ENCODE measurements at places on chromosomes 7 and 10. TPM values are rescaled to one million over a fixed set of nuclear protein-coding genes. Genes with fewer than 3 reads are reported as not detected.

TLX1 gene
- total RNA-seq = not detected

- H3K4me3 ChIP-seq = no peak overlapping the region
- no peaks in the 10 kb centered on the region for H3K36me3 ChIP-seq
- DNase-seq = no peak
- no peak overlapping the region for H3K27ac ChIP-seq
- no peaks in the 10 kb centered on the region for H3K4me1 ChIP-seq
- no peaks in the 10 kb centered on the region for H3K27me3 ChIP-seq
These were observed 24.0 kb downstream of the COL26A1 start for GRCh38 chr7:101386558-101387231.

DNA sequence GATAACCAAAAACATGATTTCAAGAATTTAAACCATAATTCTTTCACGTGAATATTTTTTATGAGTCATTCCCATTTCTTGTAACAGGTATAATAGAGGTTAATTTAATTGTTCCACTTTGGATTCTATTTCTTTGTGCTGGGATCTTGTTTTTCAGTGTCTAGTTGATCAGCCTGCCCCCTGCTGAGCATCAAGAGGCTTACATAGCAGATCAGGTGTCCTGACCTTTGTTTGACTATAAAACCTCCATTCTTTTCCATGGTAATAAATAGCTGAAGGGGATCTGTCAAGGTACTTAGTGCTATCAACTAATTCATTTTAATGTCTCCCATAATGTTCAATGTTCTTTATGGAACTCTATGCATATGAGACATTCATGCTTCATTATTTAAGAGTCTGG lies 4.9 kb downstream of the COL17A1 start:
- DNase-seq = no peak
- no peaks in the 10 kb centered on the region for H3K36me3 ChIP-seq
- H3K27me3 ChIP-seq = no peaks in the 10 kb centered on the region
- H3K4me3 ChIP-seq = no peak overlapping the region
- no peak overlapping the region for H3K27ac ChIP-seq
- no peaks in the 10 kb centered on the region for H3K4me1 ChIP-seq

DNA sequence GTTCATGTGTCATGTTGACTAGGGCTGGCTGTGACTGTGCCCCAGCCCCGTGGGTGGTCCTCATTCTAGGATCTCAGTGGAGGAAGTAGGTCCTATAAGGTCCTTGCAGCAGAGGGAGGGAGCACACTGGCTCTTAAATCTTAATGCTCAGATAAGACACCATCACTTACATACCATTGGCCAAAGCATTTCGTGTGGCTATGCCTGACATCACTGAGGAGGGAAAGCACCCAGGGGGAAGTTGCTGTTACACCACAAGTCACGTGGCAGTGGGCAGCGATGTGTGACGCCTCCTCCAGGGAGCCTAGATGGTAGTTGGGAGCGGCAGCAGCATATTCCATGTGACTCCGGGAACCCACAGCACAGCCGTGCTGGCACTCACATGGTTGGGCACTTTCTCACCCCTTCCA lies 224.7 kb upstream of the SH2B2 start:
- no peak overlapping the region for H3K4me3 ChIP-seq
- no peaks in the 10 kb centered on the region for H3K27me3 ChIP-seq
- no peak for DNase-seq
- no peak overlapping the region for H3K27ac ChIP-seq
- no peaks in the 10 kb centered on the region for H3K36me3 ChIP-seq

DNA sequence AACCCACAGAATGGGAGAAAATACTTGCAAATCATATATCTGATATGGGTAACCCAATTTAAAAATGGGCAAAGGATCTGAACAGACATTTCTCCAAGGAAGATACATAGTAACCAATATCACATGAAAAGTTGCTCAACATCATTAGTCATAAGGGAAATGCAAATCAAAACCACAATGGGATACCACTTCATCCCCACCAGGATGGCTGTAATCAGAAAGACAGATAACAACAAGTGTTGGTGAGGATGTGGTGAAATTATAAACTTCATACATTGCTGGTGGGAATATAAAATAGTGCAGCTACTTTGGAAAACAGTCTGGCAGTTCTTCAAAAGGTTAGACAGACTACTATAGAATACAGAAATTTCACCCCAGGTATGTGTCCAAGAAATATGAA lies 19.3 kb downstream of the AOC1 start:
- H3K36me3 ChIP-seq = no peaks in the 10 kb centered on the region
- no peaks in the 10 kb centered on the region for H3K4me1 ChIP-seq
- DNase-seq = no peak

GRCh38 chr7:108528183-108528712 lies 2.3 kb upstream of the PNPLA8 start:
- no peaks in the 10 kb centered on the region for H3K36me3 ChIP-seq
- no peaks in the 10 kb centered on the region for H3K27me3 ChIP-seq
- no peak overlapping the region for H3K27ac ChIP-seq
- H3K4me3 ChIP-seq = no peak overlapping the region

VPS37D gene
- total RNA-seq = 1.2 TPM

MAP3K8 gene
- total RNA-seq = 63.4 TPM

GRCh38 chr10:88008866-88009470 lies 145.5 kb downstream of the PTEN start:
- no peak for DNase-seq
- peaks cover 23% of the 10 kb centered on the region for H3K4me1 ChIP-seq
- no peak overlapping the region for H3K27ac ChIP-seq
- no peaks in the 10 kb centered on the region for H3K27me3 ChIP-seq
- no peak overlapping the region for H3K4me3 ChIP-seq

DNA sequence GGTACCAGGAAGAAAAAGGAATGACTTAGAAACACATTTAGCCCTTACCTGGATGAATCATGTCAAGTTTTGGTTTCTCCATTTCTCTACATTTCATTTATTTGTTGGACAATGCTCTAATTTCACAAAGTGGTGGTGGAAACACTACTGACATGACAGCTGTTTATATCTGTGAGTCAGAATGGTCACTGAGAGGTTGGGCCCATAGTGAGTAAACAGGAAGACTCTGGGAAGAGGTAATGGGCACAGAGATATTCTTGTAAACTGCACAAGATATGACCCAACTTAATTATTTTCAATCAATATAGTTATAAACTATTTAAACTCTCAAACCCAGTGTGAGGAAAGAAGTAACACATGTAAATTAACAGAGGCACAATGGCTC lies 176.3 kb upstream of the MEOX2 start:
- no peaks in the 10 kb centered on the region for H3K27me3 ChIP-seq
- peak overlapping the region; percentile 65 for H3K27ac ChIP-seq
- no peak overlapping the region for H3K4me3 ChIP-seq

DNA sequence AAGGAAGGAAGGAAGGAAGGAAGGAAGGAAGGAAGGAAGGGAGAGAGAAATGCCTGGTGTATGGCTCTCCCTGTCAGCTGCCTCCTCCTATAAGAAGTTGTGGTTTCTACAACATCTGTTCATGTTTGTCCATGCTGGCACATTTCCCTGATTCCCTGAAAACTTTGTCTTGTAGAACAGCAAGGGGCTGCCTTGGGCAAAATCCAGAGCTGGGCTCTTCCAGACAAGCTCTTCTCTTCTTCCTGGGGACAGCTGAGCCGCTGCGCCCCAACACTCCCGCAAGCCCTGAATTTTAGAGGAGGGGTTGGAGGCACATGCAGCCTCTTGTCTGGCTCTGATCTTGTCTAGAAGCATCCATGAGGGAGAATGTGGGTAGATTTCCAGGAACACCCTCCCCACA lies 282.0 kb upstream of the ADARB2 start:
- no peak for DNase-seq
- H3K27me3 ChIP-seq = no peaks in the 10 kb centered on the region
- no peaks in the 10 kb centered on the region for H3K4me1 ChIP-seq
- H3K4me3 ChIP-seq = no peak overlapping the region
- no peak overlapping the region for H3K27ac ChIP-seq

- no peaks in the 10 kb centered on the region for H3K36me3 ChIP-seq
- no peaks in the 10 kb centered on the region for H3K4me1 ChIP-seq
- no peak overlapping the region for H3K27ac ChIP-seq
- no peak for DNase-seq
These were observed 52.9 kb downstream of the NRAP start for GRCh38 chr10:113610631-113611601.

DNA sequence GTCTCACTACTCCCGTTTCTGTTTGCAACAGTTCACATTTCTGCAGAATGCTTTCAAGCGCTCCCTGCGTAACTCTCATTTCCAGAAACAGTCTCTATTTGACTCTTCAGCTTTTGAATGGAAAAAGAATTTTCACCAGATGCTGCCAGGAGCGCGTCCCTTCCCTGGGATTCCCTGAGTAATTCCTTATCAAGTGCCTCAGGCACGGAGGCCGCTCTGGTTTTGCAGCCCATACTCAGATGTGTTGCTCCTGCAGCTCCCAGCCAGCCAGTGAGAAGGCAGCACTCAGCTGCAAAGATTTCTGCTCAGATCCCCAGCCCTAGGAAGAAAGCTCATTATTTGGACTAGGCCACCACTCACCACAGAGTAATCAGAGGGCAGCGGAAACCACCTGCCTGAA lies 161.1 kb upstream of the CHST15 start:
- H3K4me3 ChIP-seq = no peak overlapping the region
- H3K27ac ChIP-seq = no peak overlapping the region
- H3K36me3 ChIP-seq = no peaks in the 10 kb centered on the region
- no peak for DNase-seq
- no peaks in the 10 kb centered on the region for H3K27me3 ChIP-seq
- peaks cover 18% of the 10 kb centered on the region for H3K4me1 ChIP-seq

H2BK1 gene
- not detected for total RNA-seq

DNA sequence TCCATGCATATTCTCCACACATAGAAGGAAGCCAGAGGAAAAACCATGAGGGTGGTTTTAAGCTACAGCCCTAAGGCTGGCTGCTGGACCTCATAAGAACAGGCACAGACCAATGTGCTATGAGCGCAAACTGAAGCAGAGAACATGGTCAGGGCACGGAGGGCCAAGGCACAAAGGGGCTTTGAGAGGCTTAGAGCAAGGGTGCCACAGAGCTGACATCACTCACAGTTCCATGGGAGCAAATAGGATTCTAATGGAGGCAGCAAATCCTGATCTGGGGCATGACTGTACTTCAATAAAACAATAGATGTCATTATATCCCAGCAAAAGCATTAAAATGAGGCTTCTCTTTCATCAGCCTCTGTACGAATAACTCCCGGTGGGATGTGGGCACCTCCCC lies 162.4 kb downstream of the COBL start:
- no peak for DNase-seq
- no peaks in the 10 kb centered on the region for H3K27me3 ChIP-seq
- no peak overlapping the region for H3K27ac ChIP-seq

DNA sequence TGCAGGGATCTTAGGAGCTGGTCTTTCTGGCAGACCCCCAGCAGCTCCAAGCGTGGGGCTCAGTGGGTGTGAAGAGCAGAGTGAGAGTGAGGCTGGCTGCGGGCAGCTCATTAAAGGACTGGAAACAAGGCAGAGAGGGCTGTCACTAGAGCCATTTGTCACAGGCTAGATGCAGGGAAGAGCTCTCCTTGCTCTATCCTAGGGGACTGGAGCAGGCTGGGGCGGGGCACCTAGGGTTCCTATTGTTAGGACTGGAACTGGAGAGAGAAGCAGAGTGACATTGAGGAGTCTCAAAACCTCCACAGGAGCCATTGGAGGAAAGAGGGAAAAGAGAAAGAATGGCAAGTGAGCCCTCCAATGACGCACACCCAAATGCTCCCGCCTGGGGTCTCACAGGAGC lies 772 bp upstream of the DDC start:
- no peak overlapping the region for H3K27ac ChIP-seq
- H3K27me3 ChIP-seq = no peaks in the 10 kb centered on the region
- H3K4me3 ChIP-seq = no peak overlapping the region
- no peaks in the 10 kb centered on the region for H3K4me1 ChIP-seq
- no peak for DNase-seq
- no peaks in the 10 kb centered on the region for H3K36me3 ChIP-seq

DNA sequence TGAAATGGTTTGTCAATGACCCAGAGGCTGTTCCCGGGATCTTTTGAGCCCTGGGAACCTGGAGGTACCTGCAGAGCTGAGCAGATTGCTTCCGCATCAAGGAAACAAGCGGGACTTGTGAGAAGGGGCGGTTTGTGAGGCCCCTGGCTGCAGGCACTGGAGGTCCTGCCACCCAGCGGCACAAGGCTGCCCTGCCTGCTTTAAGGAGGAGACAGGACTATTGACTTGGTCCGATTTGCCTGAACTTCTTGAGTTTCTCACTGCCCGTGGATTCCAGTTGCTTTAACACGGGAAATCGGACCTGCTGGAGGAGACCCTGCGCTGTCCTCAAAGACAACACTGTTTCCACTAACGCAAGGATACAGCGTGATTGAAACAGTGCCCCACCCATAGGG lies 130.1 kb downstream of the DNAJB6 start:
- no peaks in the 10 kb centered on the region for H3K4me1 ChIP-seq
- no peaks in the 10 kb centered on the region for H3K27me3 ChIP-seq
- H3K4me3 ChIP-seq = no peak overlapping the region
- no peak overlapping the region for H3K27ac ChIP-seq

DNA sequence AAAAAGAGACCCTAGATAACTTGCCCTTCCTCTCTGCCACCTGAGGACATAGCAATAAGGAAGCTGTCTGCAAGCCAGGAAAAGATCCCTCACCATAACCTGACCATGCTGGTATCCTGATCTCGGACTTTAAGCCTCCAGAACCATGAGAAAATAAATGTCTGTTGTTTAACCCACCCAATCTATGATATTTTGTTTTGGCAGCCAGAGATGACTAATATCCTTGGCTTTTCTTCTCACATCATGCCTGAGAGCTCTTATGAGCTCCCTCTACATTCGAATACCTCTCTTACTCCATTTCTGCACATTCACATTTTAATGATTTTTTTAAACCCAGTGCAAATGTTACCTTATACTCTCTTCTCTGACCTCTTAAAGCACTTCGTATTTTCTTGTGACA lies 214.0 kb upstream of the CHRM2 start:
- H3K4me1 ChIP-seq = no peaks in the 10 kb centered on the region
- H3K4me3 ChIP-seq = no peak overlapping the region
- no peaks in the 10 kb centered on the region for H3K36me3 ChIP-seq

- peaks cover 10% of the 10 kb centered on the region for H3K4me1 ChIP-seq
- H3K27me3 ChIP-seq = no peaks in the 10 kb centered on the region
- H3K27ac ChIP-seq = no peak overlapping the region
- DNase-seq = no peak
These were observed 42.5 kb downstream of the DLD start for GRCh38 chr7:107933386-107934013.

NAT16 gene
- total RNA-seq = not detected

DNA sequence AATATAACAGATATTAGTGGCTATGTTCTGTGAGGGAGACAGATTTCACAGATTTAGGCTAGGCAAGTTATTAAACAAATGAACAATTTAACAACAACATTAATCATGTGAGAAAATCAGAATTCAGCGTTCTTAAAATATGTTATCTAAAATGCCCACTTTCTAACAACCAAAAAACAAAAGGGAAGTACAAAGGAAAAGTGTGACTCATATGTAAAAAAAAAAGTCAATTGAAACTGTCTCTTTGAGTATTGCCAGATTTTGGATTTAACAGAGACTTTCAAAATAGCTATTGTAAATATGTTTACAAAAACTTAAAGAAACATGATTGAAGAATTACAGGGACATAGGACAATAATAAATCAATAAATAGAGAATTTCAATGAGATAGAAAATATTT lies 34.8 kb upstream of the ARHGAP22 start:
- H3K27ac ChIP-seq = no peak overlapping the region
- DNase-seq = no peak
- H3K36me3 ChIP-seq = no peaks in the 10 kb centered on the region
- peaks cover 10% of the 10 kb centered on the region for H3K4me1 ChIP-seq
- no peak overlapping the region for H3K4me3 ChIP-seq

WNT8B gene
- not detected for total RNA-seq

CADPS2 gene
- 16.4 TPM for total RNA-seq
